ENCODE measurements at places on chromosomes 13 and 19.

DNA sequence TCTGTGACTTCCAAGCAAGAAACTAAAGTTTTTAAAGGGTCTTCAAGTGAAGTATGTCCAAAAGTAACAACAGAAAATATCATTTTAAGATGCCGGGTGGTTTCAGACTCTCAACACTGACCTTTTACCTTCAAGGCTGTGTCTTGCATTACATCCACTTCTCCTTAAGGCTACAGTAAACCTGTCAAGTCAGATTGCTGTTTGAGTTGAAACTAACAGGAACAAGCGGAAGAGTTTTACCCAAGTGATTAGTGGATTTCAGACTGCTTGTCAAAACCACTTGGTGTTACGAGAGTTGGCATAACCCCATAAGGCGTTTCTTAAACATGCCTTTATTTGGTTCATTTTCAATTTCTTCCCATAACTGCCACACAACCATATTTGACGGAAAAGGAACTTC lies 283.1 kb downstream of the DCT start:
- no peak for DNase-seq

GRCh38 chr19:12481781-12482508 lies 2.7 kb downstream of the ZNF709 start:
- DNase-seq: no peak

DNA sequence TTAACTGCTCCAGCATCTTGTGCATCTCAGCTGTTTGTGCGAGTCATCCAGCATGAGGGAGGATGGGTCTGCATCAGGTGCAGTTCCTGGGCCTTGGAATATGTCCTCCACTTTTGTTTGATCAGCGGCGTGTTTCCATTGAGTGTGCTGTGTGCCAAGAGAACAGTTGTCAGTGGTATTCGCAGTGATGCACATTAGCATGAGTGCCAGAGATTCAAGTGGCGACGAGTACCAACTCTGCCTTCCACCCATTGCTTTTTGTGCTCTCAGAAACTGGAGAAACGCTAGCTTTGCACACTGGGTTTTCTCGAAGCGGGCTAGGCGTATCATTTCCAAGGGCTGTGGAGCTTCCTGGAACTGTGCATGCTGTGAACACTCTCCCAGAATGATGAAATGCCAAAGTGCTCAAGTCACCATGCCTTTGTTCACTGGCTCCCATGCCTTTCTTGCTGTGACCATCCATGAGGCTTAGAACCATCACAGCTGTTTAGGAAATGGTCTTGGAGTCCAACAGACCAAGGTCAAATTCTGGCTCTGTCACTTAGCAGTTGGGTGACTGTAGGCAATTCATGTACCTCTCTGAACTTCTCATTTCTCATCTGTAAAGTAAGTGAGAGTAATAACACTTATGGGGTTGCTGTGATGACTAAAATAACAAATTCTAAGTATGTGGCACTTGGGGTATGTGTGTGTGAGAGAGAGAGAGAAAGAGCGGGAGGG lies 18.4 kb downstream of the LRCH1 start:
- peak; percentile 17 for DNase-seq

GRCh38 chr19:18291590-18292461 lies 10.4 kb upstream of the JUND start:
- peak; percentile 71 for DNase-seq

DNA sequence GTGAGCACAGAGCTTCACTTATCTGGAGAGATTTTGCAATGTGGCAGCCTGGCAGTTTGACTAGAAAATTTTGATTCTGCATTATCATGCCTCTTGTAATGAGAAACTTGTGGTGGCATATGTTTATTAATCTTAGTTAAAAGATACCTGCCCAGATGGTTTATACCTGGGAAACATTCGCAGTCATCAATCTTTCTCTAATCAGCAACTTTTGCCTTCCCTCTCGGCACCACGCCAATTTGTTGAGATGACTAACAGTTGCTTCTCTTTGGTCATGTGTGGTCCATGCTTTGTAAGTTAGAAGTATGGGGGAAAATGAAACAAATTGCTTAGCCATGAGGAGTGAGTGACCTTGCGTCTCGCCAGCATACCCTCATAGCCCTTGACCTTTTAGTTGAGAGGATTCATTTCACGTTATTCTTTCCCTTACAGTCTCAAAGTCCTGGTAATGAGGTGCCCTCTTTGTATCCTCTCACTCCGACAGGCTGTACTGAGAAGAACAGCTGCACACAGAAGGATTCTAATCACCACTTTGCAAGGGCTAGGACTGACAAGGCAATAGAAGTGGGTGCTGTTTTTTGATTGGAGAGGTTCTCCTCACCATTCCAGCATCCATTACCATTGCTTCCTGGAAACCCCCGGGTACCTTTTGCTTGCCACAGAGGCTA lies 201.4 kb downstream of the OXGR1 start:
- peak; percentile 30 for DNase-seq

GRCh38 chr19:56079609-56080008 lies 41.5 kb downstream of the ZNF787 start:
- no peak for DNase-seq

GRCh38 chr19:2331601-2332246 lies 3.2 kb downstream of the SPPL2B start:
- DNase-seq: no peak

GRCh38 chr19:44367024-44367423 lies 10.5 kb upstream of the ZNF112 start:
- peak; percentile 10 for DNase-seq

DNA sequence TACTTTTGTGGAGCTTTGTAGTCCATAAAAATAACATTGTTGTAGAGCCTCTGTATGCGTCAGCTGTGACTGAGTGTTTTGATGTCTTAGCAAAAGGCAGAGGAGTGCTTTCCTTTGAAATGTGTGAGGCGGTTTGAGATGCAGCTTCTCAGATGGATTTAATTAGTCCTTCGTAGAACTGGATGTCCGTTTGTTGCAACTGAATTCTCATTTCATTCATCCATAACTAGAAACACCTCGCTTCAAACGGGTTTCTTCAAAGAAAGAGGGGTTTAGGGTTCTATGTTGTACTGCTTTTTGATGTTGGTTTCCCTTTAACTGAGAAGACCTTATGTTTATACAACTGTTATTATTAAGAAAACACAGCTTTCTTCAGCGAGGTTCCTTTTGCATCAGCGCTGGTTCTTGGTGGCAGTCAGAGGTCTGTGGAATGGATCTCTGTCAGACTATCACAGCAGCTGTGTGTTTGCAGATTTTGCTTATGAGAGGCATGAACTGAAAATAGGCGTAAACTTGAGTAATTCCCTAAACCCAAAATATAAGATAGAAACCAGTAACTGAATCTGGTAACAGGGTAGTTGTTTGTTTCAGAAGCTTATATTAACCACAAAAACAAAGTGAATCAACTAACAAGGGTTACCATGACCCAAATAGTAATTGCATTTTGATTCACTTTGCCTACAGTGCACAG lies 194.4 kb downstream of the GGACT start:
- peak; percentile 85 for DNase-seq

- DNase-seq: peak; percentile 46
Measured at GRCh38 chr13:80251403-80251802, 89.5 kb downstream of the SPRY2 start.

DNA sequence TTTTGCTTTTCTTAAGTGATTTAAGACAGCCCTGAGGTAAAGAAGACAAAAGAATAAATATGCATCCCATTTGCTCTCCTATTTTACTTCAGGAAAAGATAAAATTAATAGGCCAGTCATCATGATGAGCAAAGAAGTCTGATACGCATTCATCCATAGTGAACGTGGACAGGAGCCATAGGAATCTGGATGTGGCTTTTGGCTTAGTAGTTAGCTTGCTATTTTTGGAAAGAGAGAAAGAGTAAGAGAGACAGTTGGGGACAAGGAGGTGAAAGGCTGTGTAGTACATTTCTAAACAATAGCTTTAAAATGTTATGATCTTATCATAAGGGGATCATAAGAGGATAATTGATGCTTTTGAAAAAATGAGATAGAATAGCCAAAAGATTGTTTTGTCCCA lies 545.2 kb downstream of the IRS2 start:
- no peak for DNase-seq

GRCh38 chr19:11674067-11674492 lies 64.7 kb downstream of the ZNF823 start:
- DNase-seq: no peak

GRCh38 chr13:51523082-51523518 lies 61.2 kb upstream of the WDFY2 start:
- peak; percentile 72 for DNase-seq

DNA sequence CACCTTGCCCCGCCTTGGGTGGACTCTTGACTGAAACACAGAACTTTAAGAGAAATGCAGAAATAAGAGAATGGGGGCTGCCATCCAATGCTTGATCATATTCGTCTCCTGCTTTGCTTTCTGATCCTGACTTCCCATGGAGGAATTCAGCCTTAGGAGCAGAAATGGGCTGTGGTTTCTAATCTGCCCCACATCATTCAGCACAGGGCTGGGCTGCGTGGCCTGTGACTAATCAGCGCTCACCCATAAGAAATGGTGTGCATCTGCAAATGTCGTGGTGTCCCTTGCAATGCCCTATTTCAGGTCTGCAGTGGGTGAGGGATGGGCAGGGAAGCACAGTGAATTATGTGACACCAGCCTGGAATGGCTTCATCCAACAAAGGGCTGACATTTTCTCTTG lies 60.7 kb upstream of the URI1 start:
- peak; percentile 60 for DNase-seq

- DNase-seq: peak; percentile 24
Measured at GRCh38 chr13:27842571-27842970, 50.3 kb downstream of the GSX1 start.

DNA sequence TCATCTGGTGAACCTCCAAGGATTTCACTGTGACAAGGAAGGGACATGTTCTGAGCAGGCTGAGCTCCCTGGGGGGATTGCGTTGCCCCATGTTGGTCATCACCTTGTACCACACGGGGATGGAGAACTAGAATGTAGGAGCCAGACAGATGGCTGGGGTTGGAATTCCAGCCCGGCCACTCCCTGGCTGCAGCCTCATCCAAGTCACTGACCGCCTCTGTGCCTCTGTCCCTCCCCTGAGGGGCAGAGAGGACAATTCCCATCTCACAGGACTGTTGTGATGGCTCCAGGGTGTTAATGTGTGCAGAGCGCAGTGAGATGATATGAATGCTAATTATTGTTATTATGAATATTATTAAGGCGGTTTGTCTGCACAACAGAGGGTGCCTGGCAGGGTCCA lies 24.1 kb downstream of the ADGRL1 start:
- DNase-seq: no peak

- DNase-seq: no peak
Measured at GRCh38 chr13:66113882-66114526, 1116.1 kb downstream of the PCDH9 start.

DNA sequence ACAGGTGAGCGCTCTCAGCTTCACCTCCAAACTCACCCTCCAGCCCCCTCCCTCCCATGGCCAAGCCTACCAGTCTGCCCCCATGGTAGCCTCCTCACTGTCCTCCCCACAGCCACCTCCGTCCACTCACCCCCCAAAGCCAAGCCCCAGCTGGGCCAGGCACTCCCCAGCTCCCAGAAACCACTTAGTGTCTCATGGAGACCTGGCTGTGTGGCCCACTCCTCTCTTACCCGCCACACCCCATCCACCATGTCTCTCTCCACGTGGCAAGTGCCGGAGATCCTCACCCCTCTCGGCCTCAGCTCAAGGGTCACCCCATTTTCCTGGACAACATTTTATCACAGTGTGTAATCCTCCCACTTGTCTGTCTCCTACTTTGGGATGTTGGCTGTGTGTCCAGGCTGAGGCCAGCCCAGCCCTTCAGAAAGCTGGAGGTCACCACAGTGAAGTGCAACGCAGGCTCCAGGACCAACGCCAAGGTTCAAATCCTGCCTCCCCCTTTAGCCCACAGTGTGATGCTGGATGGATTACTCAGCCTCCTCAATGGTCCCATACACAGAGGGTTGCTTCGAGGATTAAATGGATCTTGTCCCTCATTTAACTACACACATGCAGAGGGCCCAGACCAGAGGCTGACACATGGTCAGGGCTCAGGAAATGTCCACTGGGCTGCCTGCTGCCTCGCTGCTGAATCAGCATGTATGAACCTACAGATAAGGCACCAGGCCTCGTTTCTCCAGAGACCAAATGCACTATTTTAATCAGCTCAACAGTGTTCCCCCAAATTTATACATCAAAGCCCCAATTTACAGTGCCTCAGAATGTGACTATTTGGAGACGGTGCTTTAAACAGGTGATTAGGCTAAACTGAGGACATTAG lies 71.3 kb downstream of the CEBPG start:
- DNase-seq: no peak

GRCh38 chr19:2848616-2849015 lies 7.3 kb downstream of the ZNF555 start:
- no peak for DNase-seq

GRCh38 chr13:98059276-98059675 lies 83.6 kb upstream of the FARP1 start:
- DNase-seq: no peak

- no peak for DNase-seq
Measured at GRCh38 chr13:112345826-112346172, 30.4 kb upstream of the SPACA7 start.

DNA sequence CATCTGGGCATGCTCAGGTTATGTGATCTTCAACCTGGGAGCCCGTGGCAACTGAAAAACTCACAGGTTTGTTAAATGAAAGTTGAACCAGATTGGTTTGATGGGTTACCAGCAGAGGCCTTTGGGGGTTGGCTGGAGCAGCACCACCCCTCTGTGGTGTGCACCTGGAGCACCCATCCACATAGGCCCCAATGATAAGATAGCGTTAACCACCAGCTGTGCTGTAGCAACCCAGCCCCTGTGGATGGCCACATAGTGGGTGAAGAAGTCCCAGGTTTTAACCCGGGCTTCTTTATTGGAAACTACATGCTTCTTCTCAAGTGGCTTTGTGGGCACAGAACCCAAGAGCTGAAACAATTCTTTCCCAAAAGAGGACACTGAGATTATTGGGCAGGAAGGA lies 22.6 kb upstream of the MTIF3 start:
- DNase-seq: no peak

- DNase-seq: no peak
Measured at GRCh38 chr13:113649212-113649611, 8.8 kb downstream of the ATP4B start.

DNA sequence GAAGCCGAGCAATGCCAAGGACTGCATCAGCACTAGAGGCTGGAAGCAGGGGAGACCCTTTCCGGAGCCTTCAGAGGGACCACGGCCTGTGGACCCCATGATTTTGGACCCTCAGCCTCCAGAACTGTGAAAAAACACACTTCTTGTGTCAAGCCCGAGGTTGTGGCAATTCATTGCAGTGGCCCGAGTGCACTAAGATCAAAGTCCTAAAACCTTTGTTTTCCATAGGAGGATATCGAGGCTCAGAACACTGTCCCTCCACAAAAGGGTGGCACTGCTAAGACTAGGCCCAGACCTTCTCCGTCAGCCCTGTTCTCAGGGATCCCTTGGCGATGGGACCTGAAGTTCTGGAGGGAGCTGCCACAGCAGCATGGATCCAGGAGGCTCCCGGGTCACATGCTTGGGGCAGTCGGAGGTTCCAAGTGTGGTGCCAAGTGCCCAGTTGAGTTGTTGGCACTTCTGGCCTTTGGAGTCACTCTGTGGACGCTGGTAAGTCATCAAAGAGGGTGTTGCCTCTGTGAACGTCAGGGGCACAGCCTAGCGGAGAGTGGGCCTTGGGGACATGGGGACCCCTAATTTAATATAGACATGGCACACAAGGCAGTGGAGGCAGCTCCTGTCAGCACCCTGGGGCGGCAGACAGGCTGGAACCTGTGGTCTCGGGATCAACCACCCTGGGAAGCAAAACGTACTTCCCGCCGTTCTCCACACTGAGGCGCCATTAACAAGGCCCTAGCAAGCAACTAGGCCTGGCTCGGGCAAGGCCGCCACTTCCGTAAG lies 199.2 kb downstream of the COL4A1 start:
- peak; percentile 28 for DNase-seq

GRCh38 chr13:33080972-33081590 lies 64.9 kb downstream of the KL start:
- no peak for DNase-seq

GRCh38 chr13:40271931-40272775 lies 394.3 kb downstream of the FOXO1 start:
- DNase-seq: peak; percentile 31
